ENCODE measurements at places on chromosomes 4 and X. TPM values are rescaled to one million over a fixed set of nuclear protein-coding genes. Genes with fewer than 3 reads are reported as not detected.

The USP27X gene
- 4.1 TPM for total RNA-seq

The USP51 gene
- total RNA-seq, result 6.7 TPM

GRCh38 chr4:38366456-38366855 is 297.5 kb upstream of the KLF3 start:
- no peak for DNase-seq

The PRKG2 gene
- 3.1 TPM for total RNA-seq

DNA sequence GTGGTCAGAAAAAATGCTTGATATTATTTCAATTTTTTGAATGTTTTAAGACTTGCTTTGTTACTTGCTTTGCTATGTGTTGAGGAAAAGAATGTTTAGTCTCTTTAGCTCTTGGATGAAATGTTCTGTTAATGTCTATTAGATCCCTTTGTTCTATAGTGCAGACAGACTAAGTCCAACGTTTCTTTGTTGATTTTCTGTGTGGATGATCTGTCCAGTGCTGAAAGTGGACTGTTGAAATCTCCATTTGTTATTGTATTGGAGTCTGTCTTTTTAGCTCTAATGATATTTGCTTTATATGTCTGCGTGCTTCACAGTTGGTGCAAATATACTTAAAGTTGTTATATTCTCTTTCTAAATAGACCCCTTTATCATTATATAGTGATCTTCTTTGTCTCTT is 220.6 kb downstream of the GUCY2F start:
- no peak for DNase-seq

The POF1B gene
- total RNA-seq, result not detected

The GC gene
- not detected for total RNA-seq

- no peak for DNase-seq
Observed at GRCh38 chrX:10085223-10085622, 71.6 kb upstream of the CLCN4 start.

DNA sequence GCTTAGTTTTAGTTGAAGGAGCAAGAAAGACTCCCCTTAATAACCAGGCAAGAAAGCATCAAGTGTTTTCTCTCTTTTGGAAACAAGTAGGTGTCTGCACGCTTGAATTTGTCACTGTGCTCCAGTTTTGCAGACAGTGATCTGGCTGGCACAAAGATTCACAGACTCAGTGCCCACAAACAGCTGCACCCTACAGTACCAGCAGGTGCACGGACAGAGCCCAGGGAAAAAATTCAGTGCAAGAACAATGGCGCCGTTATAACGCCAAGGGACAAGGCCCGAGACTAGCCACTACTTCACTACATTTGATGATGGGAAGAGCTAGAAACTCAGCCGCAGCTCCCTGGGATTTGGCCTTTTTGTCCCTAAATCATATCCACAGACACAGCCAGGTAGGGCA is 56.0 kb downstream of the ZNF827 start:
- DNase-seq, result no peak

GRCh38 chr4:177386278-177386815 is 55.9 kb downstream of the AGA start:
- DNase-seq, result no peak

GRCh38 chr4:77073106-77073809 is 2.5 kb downstream of the CCNI start:
- no peak for DNase-seq

- DNase-seq, result no peak
Observed at GRCh38 chrX:123851079-123851478, 8.8 kb upstream of the XIAP start.

DNA sequence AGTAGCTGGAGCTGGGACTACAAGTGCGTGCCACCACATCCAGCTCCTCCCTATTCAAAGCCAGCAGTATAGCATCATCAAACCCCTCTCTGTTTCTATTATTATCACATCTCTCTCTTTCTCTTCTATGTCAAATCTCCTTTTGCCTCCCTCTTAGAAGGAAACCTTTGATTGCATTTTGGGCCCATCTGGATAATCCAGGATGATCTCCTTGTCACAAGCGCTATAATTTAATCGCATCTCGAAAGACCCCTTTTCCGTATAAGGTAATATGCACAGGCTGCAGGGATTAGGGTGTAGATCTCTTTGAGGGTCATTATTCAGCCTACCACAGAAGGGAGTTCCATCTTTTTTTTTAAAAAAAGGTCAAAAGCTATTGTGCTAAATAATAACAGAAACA is 46.4 kb upstream of the TBC1D9 start:
- no peak for DNase-seq

GRCh38 chr4:151610229-151610628 is 150.6 kb downstream of the GATB start:
- DNase-seq, result no peak

DNA sequence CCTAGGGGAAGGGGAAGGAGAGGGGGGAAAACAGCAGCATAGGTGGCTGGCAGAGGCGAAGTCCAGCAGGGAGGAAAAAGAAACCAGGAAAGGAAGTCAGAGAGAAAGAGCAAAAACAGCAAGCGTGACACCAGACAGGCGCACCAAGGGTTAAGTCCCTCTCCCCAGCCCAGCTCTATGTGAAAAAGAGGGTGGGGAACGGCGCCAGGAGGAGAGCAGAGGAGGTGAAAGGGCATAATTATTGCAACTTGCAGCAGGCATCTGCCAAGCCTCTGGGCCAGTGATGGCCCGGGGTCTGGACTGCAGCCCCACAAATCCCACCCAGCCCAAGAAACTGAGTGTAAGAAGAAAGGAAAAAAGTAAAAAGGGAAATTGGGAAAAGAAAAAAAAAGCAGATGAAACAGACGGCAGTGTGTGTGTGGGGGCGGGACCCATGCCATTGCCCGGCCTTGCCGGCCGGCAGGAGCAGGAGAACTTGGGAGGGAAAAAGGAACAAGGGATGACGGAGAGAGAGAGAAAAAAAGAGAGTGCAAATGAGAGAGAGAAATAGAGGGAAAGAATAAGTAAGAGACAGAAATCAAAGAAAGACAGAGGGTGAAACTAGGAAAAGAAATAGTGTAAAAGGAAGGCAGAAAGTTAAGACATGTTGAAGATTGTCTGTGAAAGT is 14.1 kb upstream of the RHOXF2 start:
- DNase-seq, result peak; percentile 14

The CTAG1B gene
- total RNA-seq, result not detected

DNA sequence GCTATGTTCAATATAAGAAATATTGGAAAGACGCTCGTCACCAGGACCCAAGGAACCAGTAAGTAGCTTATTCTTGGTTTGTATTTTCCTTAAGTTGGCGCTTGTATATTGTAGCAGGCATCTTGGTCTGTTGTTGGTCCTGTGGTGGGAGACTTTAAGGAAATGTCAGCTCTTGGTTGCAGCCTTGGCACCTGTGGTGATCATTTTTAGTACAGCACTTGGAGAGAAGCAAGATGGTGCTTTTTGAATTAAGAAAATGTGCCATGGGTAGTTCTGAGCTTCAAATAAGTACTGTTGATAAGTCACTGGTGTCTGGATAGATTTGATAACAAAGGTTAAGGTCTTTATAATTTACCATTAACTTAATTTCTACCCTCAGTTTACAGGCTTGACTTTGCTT is 1.1 kb downstream of the RPS3A start:
- no peak for DNase-seq

DNA sequence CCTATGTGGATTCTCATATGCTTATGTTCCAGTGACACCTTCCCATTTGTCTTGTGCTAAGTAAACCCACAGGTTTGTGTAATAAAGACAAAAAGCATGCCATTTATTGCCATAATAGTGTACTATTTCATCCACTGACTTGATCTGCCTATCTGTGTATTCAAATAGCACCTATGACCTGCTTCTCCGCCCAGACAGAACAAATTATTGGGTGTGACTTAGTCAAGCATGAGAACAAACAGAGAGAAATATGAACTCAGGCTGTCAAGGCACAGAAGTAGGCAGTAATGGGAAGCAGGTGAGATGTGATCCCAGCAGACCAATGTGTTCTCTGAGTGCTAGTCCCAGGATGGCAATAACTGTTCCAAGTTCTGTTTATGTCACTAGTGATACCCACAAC is 25.4 kb downstream of the ELOVL6 start:
- DNase-seq, result no peak

GRCh38 chr4:48706736-48707135 is 73.3 kb downstream of the FRYL start:
- DNase-seq, result no peak

The FAM9C gene
- 0.07 TPM for total RNA-seq

DNA sequence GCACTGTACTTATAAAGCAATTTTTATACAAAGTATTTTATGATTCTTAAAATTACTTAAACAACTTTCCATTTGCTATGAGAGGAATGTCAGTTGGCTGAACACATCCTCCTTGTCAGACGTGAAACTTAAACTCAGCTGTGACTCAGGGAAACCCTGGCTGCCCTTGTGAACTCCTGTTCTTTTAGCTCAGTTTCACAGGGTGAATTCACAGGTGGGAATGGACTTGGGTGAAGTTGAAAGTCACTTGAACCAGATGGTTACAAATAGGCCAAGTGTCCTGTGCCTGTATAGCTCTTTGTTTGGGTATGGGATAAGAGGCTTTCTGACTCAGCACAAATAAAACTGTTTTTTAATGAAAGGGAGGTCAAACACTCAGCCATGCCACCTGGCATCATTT is 67.4 kb upstream of the FAM47B start:
- no peak for DNase-seq

All from H7 (cell line).